ENCODE measurements at places on chromosomes 3 and 15. TPM values are rescaled to one million over a fixed set of nuclear protein-coding genes. Genes with fewer than 3 reads are reported as not detected.

- no peak for DNase-seq
Observed at GRCh38 chr15:43410572-43411214, 39.8 kb downstream of the TUBGCP4 start.

DNA sequence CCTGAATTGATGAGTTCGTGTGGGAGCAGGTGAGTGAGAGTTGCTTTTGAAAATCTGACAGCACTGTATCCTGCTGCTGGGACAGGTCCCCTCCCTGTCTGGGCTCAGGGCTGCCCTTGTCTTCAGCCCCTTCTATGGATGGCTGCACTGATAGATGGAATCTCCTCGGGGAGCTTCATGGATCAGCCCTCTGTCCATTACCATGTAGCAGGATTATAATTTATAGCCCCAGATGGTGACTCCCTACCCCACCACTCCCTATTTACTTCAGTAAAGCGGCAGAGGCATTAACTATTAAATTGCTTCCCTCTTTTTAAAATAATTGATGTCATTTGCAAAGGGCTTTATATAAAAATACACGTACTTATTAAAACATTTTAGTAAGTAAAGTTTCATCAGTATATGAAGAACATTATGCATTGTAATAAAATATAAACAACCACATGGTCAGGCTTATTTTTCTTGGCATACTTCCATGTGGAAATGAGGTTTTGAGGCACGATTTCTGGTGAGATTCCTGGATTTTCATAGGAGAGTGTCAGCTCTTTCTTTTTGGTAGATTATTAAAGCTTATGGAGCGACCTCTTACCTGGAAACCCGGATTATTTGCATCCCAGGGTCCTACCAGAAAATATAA, 38.5 kb downstream of the MAP3K13 start:
- DNase-seq, result no peak

- no peak for DNase-seq
Observed at GRCh38 chr3:52130966-52131622, 23.1 kb downstream of the POC1A start.

ZNF80 gene
- not detected for polyA plus RNA-seq

ADAMTSL3 gene
- 3.2 TPM for polyA plus RNA-seq

All from renal cortex interstitium (tissue), 15 donors.